ENCODE measurements at places on chromosomes 5 and 9.

- DNase-seq = no peak
- no peaks in the 10 kb centered on the region for H3K36me3 ChIP-seq
- peaks cover 14% of the 10 kb centered on the region for H3K4me1 ChIP-seq
- H3K4me3 ChIP-seq = peak overlapping the region; percentile 60
These were observed 207.7 kb downstream of the MEF2C start for GRCh38 chr5:88675168-88675707.

GRCh38 chr5:94066437-94067207 is 325.2 kb upstream of the POU5F2 start:
- H3K36me3 ChIP-seq = peaks cover 4% of the 10 kb centered on the region
- no peak overlapping the region for H3K4me3 ChIP-seq
- H3K27ac ChIP-seq = no peak overlapping the region
- no peak for DNase-seq
- H3K4me1 ChIP-seq = no peaks in the 10 kb centered on the region

DNA sequence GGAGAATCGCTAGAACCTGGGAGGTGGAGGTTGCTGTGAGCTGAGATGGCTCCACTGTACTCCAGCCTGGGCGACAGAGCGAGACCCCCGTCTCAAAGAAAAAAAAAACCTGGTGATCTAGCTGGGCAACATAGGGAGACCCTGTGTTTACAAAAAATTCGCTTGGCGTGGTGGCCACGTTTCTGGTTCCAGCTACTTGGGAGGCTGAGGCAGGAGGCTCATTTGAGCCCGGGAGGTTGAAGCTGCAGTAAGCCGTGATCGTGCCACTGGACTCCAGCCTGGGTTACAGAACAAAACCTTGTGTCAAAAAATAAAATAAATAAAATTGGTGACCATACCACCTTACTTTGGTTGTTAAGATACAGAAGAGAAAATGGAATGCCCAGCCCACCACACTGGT is 1.8 kb upstream of the HNRNPAB start:
- DNase-seq = no peak
- H3K4me1 ChIP-seq = peaks cover 61% of the 10 kb centered on the region
- no peak overlapping the region for H3K4me3 ChIP-seq
- no peak overlapping the region for H3K27ac ChIP-seq
- H3K36me3 ChIP-seq = peaks cover 9% of the 10 kb centered on the region
- no peaks in the 10 kb centered on the region for H3K27me3 ChIP-seq

DNA sequence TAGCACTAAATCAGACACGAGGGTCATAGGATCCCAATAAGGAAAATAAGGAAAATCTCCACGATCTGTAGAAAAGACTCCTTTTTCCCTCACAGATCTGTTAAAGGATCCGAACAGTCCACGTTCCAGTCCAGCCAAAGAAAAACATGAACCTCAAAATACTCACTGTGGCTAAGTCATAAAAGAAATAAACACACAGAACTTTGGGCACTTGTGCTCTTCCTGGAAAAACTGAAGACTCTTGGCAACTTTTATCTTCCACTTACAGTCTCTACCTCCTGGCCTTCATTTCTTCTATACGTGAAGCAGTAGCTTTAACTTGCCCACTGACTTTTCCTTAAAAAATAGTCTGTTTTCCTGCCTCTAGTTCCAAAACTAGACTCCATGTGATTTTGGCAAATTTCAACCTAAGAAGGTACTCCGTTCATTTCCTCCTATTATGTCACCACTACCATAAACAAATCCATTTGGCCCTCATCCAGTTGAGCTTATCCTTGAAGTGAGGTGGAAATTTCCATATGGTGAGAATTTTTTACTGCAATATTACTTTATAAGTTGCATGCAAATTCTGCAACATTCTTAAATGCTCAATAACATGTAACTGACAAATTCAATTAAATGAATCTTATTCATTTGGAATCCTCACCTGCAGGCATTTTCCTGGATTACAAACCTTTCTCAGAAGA is 5.3 kb upstream of the LHFPL2 start:
- no peak overlapping the region for H3K27ac ChIP-seq
- no peak for DNase-seq
- H3K36me3 ChIP-seq = no peaks in the 10 kb centered on the region
- H3K4me3 ChIP-seq = no peak overlapping the region
- H3K4me1 ChIP-seq = no peaks in the 10 kb centered on the region
- peaks cover 18% of the 10 kb centered on the region for H3K27me3 ChIP-seq

- H3K27me3 ChIP-seq = no peaks in the 10 kb centered on the region
- no peaks in the 10 kb centered on the region for H3K36me3 ChIP-seq
- no peak for DNase-seq
- peak overlapping the region; percentile 71 for H3K27ac ChIP-seq
These were observed 762 bp downstream of the SNCAIP start for GRCh38 chr5:122312591-122313406.
